Progenitor cell of endocrine pancreas (in vitro differentiated cells): ENCODE measurements at places on chromosomes 7 and 10. TPM values are rescaled to one million over a fixed set of nuclear protein-coding genes. Genes with fewer than 3 reads are reported as not detected.

DNA sequence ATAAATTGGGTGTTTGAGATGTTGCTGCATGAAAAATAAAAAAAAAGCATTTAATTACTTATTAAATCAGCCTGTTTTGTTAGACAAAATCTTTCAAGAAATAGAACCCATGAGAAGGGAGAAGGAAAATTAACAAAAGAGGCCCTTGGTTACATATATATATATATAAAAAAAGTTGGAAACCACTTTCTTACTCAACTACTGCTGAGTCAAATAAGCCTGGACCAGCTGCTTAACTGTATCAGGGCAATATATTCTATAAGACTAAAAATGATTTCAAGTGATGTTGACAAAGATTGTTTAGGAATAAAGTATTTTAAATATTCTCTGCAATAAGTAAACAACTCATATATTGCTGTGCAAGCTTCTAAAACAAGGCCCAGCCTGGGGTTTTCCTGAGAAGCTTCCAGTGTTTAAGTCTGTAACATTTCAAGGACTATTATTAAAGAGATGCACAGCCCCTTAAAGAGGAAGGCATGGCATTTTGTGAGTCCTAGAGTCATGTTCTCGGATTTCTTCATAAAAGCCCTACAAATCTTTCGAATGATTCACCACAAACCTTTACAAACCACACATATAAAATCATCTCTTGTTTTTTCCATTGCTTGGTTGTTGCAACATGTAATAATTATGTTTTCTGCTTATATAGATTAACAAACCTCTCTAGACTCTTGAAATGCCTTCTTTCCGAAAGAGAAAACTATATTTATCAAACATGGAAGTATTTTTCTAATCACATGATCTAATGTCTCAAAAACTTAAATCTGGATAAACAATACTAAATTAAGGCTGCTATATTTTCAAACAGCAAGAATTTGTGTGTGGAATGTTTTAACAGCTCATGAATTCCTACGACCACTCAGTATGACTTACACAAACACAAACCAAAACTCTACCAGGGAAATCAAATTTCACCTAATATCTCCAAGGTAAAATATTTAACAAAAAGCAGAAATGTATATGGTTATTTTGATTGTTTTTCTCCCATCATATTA, 14.3 kb downstream of the JAZF1 start:
- no peak for DNase-seq
- no peak overlapping the region for H3K4me3 ChIP-seq
- H3K4me1 ChIP-seq: peaks cover 4% of the 10 kb centered on the region
- H3K27me3 ChIP-seq: no peaks in the 10 kb centered on the region
- no peak overlapping the region for H3K27ac ChIP-seq

GRCh38 chr7:27587429-27587828, 75.3 kb downstream of the HIBADH start:
- DNase-seq: no peak
- H3K36me3 ChIP-seq: peaks cover 3% of the 10 kb centered on the region
- no peaks in the 10 kb centered on the region for H3K4me1 ChIP-seq
- no peak overlapping the region for H3K4me3 ChIP-seq
- no peaks in the 10 kb centered on the region for H3K27me3 ChIP-seq
- peak overlapping the region; percentile 11 for H3K27ac ChIP-seq

- peaks cover 6% of the 10 kb centered on the region for H3K4me1 ChIP-seq
- no peaks in the 10 kb centered on the region for H3K27me3 ChIP-seq
- DNase-seq: no peak
- no peaks in the 10 kb centered on the region for H3K36me3 ChIP-seq
- H3K4me3 ChIP-seq: no peak overlapping the region
- peak overlapping the region; percentile 8 for H3K27ac ChIP-seq
These were observed 46.6 kb upstream of the A1CF start for GRCh38 chr10:50931948-50932431.

DNA sequence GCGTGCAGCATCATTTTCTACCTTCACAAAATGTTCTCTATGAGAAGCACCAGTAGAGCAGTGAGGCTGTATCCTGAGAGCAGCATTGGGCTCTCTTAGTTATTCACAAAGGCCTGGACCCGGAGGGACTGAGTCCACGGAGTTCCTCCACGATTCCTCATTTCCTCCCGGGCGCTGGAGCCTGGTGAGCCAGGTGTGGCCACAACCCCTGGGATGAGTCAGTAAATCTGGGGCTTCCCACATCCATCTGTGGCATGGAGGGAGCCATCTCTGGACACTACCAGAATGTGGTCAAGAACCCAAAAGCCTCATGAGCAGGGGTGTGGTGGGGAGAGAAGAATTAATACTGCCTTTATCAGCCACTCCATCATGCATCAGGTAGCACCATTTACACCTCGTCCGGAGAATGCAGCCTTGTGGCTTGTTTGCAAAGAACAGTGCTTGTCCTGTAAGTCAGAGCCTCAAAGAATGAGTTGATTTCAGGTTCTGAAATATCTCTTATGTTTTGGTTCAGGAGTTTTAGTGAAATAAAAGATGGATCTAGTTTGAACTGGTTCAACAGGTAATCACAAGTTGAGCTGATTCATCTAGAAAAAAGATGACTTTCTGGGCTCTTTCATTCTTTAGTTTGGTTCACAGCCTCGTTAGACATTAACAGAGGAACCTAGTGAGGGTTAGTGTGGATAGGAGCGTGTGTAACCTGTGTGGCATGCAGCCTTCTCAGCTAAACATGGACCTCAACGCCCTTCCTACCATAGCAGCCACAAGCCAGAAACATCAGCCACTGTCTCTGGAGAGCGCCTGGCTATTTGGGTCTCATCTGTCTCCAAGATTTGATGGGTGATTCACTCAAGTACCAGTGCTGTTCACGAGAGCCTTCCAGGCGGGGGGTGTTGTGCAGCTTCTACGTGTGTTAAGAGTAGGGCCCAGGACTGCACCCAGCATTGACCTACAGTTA, 95.2 kb downstream of the WDR37 start:
- peaks cover 22% of the 10 kb centered on the region for H3K4me1 ChIP-seq
- peak overlapping the region; percentile 58 for H3K27ac ChIP-seq
- H3K27me3 ChIP-seq: peaks cover 11% of the 10 kb centered on the region

DNA sequence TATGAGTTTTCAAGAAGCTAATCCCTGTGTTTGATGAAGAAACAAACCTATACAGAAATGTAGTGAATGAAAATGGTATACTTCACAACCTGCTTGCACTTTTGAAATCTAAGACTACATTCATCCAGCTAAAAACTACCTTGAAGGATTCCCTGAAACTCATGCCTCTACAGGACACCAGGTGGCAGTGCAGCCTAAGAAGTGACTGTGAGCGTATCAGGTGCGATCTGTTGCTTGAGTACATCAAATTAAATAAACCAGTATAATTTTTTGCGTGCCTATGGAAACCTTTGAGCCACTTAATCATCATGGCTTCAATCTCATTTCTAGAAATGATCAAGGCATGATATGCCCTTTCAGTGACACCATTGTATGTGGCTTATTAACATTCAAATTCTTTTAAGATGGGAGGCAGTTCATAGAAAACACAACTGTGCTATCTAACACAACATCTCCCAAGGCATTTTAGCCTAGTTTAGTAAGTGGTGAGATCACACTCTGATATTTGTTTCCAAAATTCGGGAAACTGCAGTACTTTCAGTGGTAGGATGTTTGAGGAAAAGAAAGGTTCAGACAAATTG, 57.4 kb downstream of the PPP1R17 start:
- DNase-seq: peak; percentile 42
- no peaks in the 10 kb centered on the region for H3K36me3 ChIP-seq
- peaks cover 31% of the 10 kb centered on the region for H3K27me3 ChIP-seq
- no peak overlapping the region for H3K4me3 ChIP-seq

GRCh38 chr10:71259815-71260501, 47.6 kb downstream of the UNC5B start:
- no peak for DNase-seq
- no peaks in the 10 kb centered on the region for H3K36me3 ChIP-seq
- H3K4me3 ChIP-seq: no peak overlapping the region
- no peak overlapping the region for H3K27ac ChIP-seq

- H3K36me3 ChIP-seq: no peaks in the 10 kb centered on the region
- H3K4me1 ChIP-seq: peaks cover 5% of the 10 kb centered on the region
- no peak for DNase-seq
These were observed 26.4 kb upstream of the SLC35B4 start for GRCh38 chr7:134343136-134343535.

GRCh38 chr7:112290065-112290464, 83.6 kb downstream of the ZNF277 start:
- H3K36me3 ChIP-seq: peaks cover 6% of the 10 kb centered on the region
- no peak overlapping the region for H3K4me3 ChIP-seq
- no peak for DNase-seq
- H3K27ac ChIP-seq: no peak overlapping the region
- no peaks in the 10 kb centered on the region for H3K27me3 ChIP-seq

DNA sequence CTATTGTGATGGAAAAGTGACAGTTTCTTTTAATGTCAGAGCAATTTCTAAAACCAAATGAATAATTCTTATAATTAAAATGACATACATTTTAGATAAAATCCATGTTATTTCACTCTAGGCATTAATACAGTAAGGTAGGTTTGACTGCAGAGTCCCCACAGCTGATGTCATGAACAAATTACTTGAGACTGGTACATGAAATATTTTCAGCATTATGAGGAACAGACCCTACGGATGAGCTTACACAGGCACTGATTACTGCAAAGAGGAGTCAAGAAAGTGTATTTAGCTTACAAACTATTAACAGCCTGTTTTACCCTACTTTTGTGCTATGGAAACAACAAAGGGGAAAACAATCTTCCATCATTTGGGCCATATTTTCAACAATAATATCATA, 8.9 kb downstream of the COL1A2 start:
- no peak overlapping the region for H3K27ac ChIP-seq
- peaks cover 1% of the 10 kb centered on the region for H3K36me3 ChIP-seq
- no peak overlapping the region for H3K4me3 ChIP-seq
- DNase-seq: no peak
- peaks cover 2% of the 10 kb centered on the region for H3K4me1 ChIP-seq

DNA sequence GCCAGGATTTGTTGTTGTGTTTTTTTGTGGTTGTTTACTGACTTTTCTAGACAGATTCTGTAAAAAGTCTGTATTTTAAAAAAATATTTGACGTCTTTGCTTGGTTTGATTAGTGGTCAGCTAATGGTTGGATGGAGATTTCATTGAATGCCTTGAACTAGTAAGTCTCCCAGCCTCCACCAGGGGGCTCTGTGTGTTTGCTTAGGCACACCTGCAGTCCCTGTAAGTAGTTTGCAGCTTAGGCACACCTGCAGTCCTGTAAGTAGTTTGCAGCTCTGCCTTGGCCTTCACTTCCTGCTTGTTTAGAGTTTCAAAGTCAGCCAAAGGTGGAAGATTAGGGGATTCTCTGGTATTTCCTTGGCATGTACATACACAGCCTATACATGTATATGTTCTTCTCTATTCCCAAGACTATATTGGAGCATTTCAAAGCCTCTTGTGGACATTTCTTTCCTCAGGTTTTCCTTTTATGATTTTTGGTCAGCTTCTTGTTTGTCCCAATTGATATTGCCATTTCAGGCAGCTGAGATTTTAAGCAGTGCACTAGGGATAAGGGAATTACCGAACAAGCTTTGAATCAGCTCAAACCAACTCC, 101.6 kb downstream of the CCSER2 start:
- peaks cover 13% of the 10 kb centered on the region for H3K36me3 ChIP-seq
- H3K4me3 ChIP-seq: no peak overlapping the region
- peak; percentile 22 for DNase-seq
- peaks cover 15% of the 10 kb centered on the region for H3K4me1 ChIP-seq
- H3K27ac ChIP-seq: no peak overlapping the region

GRCh38 chr10:133045556-133046389, 42.0 kb upstream of the ADGRA1 start:
- H3K4me3 ChIP-seq: no peak overlapping the region
- peaks cover 8% of the 10 kb centered on the region for H3K27me3 ChIP-seq
- DNase-seq: no peak
- no peak overlapping the region for H3K27ac ChIP-seq
- H3K36me3 ChIP-seq: no peaks in the 10 kb centered on the region
- peaks cover 5% of the 10 kb centered on the region for H3K4me1 ChIP-seq

DNA sequence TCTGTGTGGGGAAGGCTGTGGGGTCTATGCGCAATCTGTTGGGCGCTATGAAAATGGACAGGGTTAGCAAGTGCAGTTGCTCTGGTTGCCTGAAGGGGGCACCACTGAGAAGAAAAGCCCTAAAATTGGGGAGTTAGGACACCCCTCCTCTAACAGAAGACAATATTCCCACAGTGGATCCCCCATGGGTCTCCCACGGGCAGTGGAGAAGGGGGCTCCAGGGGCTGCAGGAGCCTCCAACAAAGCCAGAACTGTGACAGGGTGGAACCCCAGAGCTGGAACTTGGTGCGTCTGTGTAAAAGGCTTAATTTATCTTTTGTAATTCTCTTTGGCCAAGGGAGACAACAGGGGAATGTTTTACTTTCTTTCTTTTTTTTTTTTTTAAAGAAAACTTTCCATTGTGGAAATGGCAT, 12.5 kb upstream of the COL13A1 start:
- H3K36me3 ChIP-seq: no peaks in the 10 kb centered on the region
- DNase-seq: no peak
- peaks cover 27% of the 10 kb centered on the region for H3K27me3 ChIP-seq
- H3K4me3 ChIP-seq: no peak overlapping the region
- no peaks in the 10 kb centered on the region for H3K4me1 ChIP-seq

GRCh38 chr10:16689227-16689626, 128.0 kb downstream of the RSU1 start:
- DNase-seq: no peak
- H3K36me3 ChIP-seq: no peaks in the 10 kb centered on the region
- no peak overlapping the region for H3K4me3 ChIP-seq
- H3K27ac ChIP-seq: no peak overlapping the region

DNA sequence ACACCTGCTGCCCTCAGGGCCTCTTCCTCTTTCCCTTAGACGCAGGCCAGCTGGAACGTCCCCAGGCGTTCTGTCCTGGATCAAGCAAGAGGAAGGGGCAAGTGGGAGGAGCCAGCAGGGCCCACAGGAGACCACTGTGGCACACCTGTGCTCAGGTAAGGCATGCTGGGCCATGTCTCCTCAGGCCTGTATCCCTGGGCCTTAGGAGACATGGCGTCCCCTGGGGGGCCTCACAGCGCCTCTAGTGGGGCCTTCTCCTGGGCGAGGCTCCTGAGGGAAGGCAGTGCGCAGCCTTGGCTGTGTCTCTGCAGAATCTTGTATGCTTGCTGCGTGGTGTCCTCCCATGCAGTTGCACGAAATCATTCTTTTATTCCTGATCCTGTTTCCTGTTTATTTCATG, 31.3 kb downstream of the ZNF783 start:
- H3K4me1 ChIP-seq: no peaks in the 10 kb centered on the region
- no peak overlapping the region for H3K4me3 ChIP-seq
- H3K27me3 ChIP-seq: no peaks in the 10 kb centered on the region
- no peaks in the 10 kb centered on the region for H3K36me3 ChIP-seq
- no peak for DNase-seq

- H3K36me3 ChIP-seq: no peaks in the 10 kb centered on the region
- no peak for DNase-seq
- H3K27ac ChIP-seq: peak overlapping the region; percentile 25
- H3K4me3 ChIP-seq: no peak overlapping the region
- peaks cover 12% of the 10 kb centered on the region for H3K4me1 ChIP-seq
These were observed 77.6 kb upstream of the SFMBT2 start for GRCh38 chr10:7488418-7488829.

FZD1 gene
- total RNA-seq: 11.8 and 12.0 TPM in 2 replicates

ASB15 gene
- total RNA-seq: not detected in 2 replicates

DCLRE1A gene
- 9.8 and 11.1 TPM in 2 replicates for total RNA-seq

NEUROG3 gene
- 7.2 and 7.3 TPM in 2 replicates for total RNA-seq

C10orf62 gene
- 0.91 and 0.96 TPM in 2 replicates for total RNA-seq

OR6B1 gene
- total RNA-seq: not detected in 2 replicates

UBN2 gene
- 45.2 and 51.5 TPM in 2 replicates for total RNA-seq

KMT2C gene
- total RNA-seq: 72.6 and 75.9 TPM in 2 replicates

SLC26A3 gene
- total RNA-seq: 2.0 and 2.8 TPM in 2 replicates

PIK3CG gene
- not detected in 2 replicates for total RNA-seq
